ENCODE measurements at places on chromosomes 1 and 21. TPM values are rescaled to one million over a fixed set of nuclear protein-coding genes. Genes with fewer than 3 reads are reported as not detected.

PLPPR4 gene
- total RNA-seq: 1.9 TPM

DAB1 gene
- total RNA-seq: 1.1 TPM

TCHHL1 gene
- total RNA-seq: not detected

ANXA9 gene
- 0.36 TPM for total RNA-seq

GOLT1A gene
- not detected for total RNA-seq

FAAH gene
- 5.4 TPM for total RNA-seq
